ENCODE measurements at places on chromosomes 2 and 18. TPM values are rescaled to one million over a fixed set of nuclear protein-coding genes. Genes with fewer than 3 reads are reported as not detected.

DNA sequence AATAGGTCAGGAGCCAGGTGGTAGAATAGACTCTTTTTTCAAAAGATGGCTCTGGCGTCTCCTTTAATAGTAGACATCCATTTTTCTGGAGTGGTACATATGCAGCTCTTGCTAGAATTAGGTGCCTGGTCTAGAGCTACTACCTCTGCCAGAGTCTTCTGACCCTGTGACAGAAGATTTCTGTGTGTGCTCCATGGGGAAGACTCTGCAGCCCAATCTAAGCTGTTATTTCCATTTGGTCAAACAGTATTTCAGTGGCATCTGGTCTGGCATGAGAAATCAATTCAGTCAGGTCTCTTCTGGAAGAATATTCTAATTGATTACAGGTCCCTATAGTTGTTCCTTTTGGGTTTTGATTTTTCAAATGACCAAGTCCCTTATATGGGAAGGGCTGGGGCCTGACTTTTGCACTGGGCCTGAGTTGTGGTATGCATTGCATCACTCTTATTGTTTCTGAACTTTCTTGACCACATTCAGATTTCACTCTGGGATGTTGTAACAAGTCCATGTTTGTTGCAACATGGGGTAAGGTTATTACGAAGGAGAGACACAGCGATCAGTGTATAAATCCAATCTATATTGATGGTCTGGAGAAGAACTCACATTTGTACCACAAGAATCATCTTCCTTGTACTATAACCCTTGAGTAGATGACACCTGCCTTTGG lies 12.1 kb downstream of the MXD1 start:
- DNase-seq = no peak

DNA sequence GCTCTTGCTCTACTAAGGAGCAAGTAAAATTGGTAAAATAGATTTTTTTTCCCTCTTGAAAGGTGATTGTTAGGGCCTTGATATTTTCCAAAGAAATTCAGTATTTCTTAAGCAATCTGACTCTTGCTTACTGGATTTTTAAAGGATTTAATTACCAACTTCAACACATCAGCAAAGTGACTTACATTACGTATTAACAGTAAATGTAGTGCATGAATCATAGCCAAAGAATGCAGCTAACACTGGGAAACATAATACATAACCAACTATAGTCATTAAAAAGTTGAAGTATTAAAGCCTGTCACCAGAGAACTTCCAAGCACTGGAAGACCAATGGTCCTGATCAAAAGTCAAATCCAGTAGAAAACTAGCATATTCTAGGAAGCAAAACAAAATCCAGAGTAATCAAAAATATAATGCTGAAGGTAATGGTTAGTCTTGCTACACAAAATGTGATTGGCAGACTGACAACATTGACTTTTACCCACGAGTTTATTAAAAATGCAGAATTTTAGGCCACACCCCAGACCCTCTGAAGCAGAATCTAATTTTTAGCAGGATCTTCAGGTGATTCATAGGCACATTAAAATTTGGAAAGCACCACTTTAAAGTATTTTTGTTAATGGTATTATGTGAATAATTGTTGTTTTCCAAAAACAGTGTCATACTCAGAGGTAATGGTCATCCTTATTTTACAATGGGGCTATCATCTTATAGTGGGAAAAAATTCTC lies 31.8 kb upstream of the CAVIN2 start:
- no peak for DNase-seq

- DNase-seq = no peak
Measured at GRCh38 chr2:219769090-219769910, 141.9 kb downstream of the SLC4A3 start.

DNA sequence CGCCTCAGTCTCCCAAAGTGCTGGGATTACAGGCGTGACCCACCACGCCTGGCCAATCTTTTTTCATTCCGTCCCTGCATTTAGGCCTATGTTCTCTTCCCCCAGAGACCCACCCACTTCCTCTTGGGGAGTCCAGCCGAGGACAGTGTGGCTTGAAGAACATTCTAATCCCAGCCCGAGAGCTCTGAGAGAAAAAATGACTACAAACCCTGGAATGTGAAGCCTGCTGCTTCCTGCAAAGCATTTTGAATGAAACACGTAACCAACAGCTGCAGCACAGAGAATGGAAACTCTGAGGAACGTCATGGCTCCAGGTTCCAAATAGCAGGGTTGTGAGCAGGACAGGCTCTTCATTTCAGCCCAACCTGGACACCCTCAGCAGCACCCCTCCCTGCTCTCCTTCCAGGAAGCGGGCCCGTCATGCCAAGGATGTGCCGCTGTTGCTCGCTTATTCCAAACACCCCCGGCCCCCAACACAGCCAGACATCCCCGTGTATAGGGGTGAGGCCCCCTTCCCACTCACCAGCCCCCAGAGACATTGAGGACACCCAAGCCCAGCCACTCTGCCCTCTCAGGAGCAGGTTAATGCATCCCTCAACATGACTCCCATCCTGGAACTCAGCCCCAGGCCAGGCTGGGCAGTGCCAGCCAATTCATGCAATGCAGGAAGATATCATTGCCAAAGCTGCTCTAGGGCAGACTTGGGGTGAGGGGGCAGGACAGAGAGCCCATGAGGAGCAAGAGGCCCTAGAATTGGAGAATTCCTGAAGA lies 139.8 kb downstream of the ZFP36L2 start:
- peak; percentile 69 for DNase-seq

- DNase-seq = peak; percentile 49
Measured at GRCh38 chr2:135052997-135053474, 944 bp downstream of the RAB3GAP1 start.

GRCh38 chr2:46672752-46673151 lies 193.4 kb downstream of the TMEM247 start:
- DNase-seq = no peak

FBXO36 gene
- 6.7 TPM for total RNA-seq

GPR17 gene
- 0.24 TPM for total RNA-seq

GRHL1 gene
- total RNA-seq = 2.2 TPM

Measured in endodermal cell (in vitro differentiated cells).